Lung microvascular endothelial cell (primary cell): ENCODE measurements at places on chromosomes 7 and 10. TPM values are rescaled to one million over a fixed set of nuclear protein-coding genes. Genes with fewer than 3 reads are reported as not detected.

GRCh38 chr7:74655324-74655723 is 2.2 kb upstream of the GTF2I start:
- no peak for DNase-seq

The GALNT17 gene
- not detected in 2 replicates for total RNA-seq

DNA sequence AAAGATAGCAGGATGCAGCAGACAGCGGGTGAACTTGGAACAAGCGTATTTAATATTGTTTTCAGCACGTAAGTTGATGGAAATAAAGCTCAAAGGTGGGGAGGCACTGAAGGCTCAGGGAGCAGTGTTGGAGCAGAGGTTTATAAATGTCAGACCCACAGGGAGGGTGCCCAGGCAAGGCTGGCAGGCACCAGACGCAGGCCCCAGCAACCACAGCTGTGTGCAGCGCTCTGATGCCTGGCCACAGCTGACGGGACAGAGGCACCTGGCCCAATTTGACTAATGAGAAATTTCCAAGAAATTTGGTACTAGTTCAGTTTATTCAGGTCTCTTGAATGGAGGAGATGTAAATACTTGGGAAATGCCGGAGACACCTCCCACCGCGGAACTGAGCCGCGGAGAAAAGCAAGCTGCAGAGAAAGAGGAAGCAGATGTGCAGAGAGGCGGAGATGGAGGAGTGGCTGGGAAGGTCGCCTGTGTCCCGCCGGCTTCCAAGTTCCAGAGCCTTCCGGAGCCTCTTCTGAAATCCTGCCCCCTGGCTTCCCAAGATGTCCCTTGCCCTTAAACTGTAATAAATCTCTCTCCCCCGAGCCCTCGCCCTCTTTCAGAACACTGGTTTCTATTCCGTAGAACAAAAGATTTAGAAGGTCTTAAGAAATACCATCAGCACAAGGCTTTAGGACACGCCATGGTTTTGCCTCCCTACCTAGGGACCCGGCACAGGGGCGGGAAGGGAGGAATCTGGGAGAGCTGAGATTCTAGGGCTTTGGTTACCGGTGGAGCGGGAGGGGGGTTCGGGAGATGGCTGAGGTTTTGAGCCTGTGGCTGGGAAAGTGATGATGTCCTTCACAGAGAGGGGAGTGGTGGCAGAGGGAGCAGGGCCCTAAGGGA is 38.4 kb upstream of the PLXNA4 start:
- DNase-seq: peak; percentile 29

The TRIM74 gene
- under 0.01 TPM in 1 of 2 replicates, not detected in the other for total RNA-seq

The FXYD4 gene
- total RNA-seq: not detected in 2 replicates

- DNase-seq: peak; percentile 46
These were observed 501.7 kb downstream of the PARD3 start for GRCh38 chr10:34313353-34313752.

GRCh38 chr10:6120691-6121090 is 31.9 kb downstream of the RBM17 start:
- DNase-seq: no peak

DNA sequence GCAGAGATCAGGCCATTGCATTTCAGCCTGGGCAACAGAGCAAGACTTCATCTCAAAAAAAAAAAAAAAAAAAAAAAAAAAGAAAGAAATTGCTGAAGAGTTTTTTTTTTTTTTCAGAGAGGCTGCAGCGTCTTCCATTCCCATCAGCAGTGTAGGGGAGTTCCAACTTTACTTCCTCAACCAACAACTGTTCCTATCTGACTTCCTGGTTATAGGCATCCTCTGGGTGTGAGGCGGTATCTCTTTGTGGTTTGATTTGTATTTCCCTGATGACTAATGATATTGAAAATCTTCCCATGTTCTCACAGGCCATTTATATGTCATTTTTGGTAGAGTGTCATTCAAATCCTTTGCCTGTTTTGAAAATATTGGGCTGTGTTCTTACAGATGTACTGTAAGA is 40.2 kb downstream of the PRTFDC1 start:
- peak; percentile 83 for DNase-seq

GRCh38 chr7:111105269-111105668 is 14.3 kb downstream of the LRRN3 start:
- no peak for DNase-seq

DNA sequence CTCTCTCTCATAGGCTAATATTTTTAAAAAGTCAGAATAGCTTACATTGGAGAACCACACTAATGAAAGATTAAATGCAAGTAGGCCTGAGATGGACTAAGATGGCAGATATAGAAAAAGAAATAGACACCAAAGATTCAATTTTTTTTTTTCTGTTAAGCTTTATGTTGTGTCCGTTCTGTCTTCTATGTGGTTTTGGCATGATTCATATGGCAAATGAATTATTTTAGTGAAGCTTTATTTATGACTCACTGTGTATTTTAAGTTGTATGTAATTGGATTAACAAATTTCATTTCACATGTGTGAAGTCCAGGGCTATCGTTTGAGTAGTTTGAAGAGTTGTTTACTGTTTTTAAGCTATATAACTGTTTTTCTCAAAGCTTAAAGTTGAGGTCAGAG is 214.8 kb downstream of the CAMK1D start:
- no peak for DNase-seq

- DNase-seq: no peak
These were observed 50.2 kb upstream of the C10orf120 start for GRCh38 chr10:122749886-122750285.

GRCh38 chr7:94250124-94250523 is 144.6 kb upstream of the COL1A2 start:
- DNase-seq: no peak

The HYCC1 gene
- 26.8 and 27.7 TPM in 2 replicates for total RNA-seq

DNA sequence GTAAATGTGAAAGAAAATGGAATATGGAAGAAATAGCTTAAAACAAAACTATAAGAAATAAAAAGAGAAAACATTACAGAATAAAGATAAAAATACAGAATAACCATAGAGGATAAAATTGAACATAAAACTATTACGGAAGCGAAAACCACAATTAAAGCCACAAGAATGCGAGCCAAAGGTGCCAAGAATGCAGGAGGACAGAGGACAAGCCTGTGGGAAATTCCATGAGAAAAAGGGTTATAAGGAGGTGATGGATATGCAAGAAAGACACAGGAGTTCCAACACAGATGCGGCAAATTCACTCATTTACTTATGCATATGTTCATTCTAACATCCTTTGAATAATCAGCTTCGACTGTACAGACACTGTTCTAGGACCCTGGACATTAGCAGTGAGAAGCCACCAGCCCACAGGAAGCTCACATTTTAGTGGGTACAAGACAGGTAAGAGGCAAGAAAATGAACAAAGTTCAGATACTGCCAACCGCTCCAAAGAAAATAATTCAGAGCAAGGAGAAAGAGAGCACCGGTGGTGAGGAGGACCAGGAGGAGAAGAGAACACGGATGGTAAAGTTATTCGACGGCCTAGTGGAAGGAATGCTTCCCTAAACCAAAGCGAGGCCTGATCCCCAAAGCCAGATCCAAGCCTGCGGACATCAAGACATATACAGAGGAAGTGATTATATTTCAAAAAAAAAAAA is 213.7 kb upstream of the MGMT start:
- DNase-seq: no peak

- no peak for DNase-seq
These were observed 19.1 kb downstream of the ZFAND4 start for GRCh38 chr10:45653454-45653853.

- DNase-seq: no peak
These were observed 21.5 kb upstream of the OGDHL start for GRCh38 chr10:49783645-49784044.

GRCh38 chr10:97277551-97277950 is 14.9 kb downstream of the ARHGAP19 start:
- DNase-seq: no peak

- peak; percentile 76 for DNase-seq
These were observed 57.4 kb upstream of the SVIL start for GRCh38 chr10:29692121-29692539.

DNA sequence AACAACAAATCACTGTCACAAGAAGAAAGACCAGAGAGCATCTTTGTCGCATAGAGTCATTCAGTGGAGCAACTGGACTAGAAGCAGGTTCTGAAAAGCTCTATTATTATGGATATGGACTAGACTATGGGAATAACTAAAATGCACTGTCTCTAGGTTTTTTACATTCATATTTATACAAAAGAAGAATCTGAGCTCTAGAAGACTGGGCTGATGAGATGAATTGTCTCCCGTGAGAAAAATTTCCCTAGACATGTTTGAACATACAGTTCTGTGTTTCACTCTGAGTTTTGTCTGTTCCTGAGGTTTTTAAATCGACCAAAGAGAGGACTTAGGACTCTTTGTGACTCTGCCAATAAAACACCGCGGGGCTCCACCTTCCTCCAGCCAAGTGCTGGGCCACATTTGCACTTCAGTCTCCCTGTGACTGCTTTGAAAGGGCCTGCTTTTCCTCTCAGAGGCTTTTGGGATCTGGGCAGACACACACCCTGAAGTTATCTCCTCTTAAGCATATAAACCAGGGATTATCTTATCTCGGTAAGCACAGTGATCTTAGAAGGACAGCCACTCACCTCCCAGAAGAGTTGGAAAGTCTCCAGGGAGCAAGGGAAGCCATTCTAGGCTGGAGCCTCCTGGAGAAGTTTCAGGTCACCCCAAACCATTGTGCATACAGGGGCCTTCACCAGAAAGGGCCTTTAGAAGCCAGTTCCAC is 101.0 kb upstream of the JCAD start:
- DNase-seq: no peak

- DNase-seq: no peak
These were observed 80.0 kb upstream of the CHST15 start for GRCh38 chr10:124173298-124173900.

- no peak for DNase-seq
These were observed 119.2 kb downstream of the ANK3 start for GRCh38 chr10:60270426-60270825.

DNA sequence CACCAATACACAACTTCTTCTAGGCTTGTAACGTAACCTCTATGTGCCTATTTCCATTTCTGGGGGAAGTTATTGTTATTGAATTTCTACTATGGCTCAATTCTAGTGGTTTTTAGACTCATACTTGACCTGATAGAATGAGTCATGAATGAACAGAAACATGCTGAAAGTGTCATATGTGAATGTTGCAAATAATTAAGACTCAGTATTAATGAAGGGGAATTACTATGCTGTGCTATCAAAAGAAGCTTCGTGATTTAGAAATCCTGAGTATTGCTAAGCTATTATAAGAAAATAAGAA is 135.1 kb upstream of the ZWINT start:
- DNase-seq: no peak

GRCh38 chr10:24952143-24952706 is at the start of gene PRTFDC1:
TSS of gene PRTFDC1 (minus strand) at chr10:24952606. CDS start at chr10:24952575, 31 bp downstream.
- DNase-seq: peak; percentile 23

The GRM3 gene
- total RNA-seq: not detected in 2 replicates

GRCh38 chr7:50284296-50284695 is 20.2 kb upstream of the IKZF1 start:
- no peak for DNase-seq

DNA sequence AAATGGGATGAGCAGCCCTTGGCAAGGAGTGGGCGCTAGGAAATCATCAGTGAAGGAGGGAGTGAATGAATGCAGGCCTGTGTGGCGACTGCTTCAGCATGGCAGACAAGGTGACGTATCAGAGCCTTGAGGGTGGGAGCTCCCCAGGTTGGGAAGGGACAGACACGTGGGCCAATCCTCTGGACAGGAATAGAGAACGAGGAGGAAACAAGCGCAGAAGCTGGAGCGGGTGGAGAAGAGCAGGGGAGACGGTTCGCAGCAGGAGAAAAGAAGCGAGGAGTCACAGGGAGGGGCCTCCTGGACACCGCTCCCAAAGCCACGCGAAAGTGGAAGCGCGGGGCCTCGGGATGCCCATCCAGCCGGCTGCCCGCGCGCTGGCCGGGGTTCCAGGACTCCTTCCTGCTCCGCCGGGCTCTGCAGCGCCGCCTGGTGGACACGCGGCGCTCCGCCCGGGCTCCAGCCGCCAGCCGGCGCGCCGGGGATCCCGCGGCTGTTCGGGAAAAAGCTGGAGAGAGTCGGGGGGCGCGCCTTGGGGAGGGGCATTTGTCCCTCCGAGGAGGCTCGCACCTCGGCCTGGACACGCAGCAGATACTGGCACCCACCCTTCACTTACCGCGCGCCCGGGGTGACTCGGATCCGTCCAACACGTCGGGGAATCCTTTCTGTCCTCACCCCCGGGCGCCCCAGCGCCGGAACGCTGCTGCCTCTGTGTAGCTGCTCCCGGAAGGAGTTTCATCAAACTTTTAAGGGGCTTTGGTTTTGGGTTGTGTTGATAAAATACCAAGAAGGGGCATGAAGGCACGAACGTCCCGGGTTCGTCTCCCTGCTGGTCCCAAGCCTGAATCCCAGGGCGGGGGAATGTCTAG is 6.3 kb downstream of the ZNF503 start:
- DNase-seq: peak; percentile 46

GRCh38 chr10:110074758-110075671 is 67.2 kb downstream of the ADD3 start:
- DNase-seq: peak; percentile 94

DNA sequence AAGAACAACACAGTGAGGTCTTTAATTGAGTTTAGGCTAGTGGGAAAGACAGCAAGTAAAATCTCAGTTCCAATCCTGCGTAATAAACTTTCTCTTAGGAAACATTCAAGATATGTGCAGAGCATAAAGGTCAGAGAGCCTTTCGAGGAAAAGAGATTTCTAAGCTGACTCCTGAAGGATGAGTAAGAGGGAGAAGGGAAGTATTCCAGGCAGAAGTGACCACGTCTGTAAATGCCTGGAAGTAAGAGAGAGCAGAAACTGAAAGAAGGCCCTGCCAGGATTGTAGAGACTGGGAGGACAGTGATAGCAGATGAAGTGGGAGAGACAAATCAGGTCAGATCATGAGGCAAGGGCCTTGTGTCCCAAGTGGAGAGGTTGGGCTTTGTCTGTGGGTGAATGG is 41.8 kb downstream of the PNLIPRP3 start:
- DNase-seq: no peak

GRCh38 chr7:94145602-94146001 is 141.4 kb upstream of the BET1 start:
- DNase-seq: no peak

The ZNF716 gene
- total RNA-seq: not detected in 2 replicates

The WNT8B gene
- not detected in 2 replicates for total RNA-seq

The FAM221A gene
- total RNA-seq: 4.1 and 8.1 TPM in 2 replicates

- no peak for DNase-seq
These were observed 67.8 kb downstream of the SVIL start for GRCh38 chr10:29567003-29567402.

The CDNF gene
- 0.40 and 0.44 TPM in 2 replicates for total RNA-seq
